CD4-positive, CD25-positive, alpha-beta regulatory T cell (primary cell): ENCODE measurements at places on chromosomes 3 and 15. TPM values are rescaled to one million over a fixed set of nuclear protein-coding genes. Genes with fewer than 3 reads are reported as not detected.

- H3K36me3 ChIP-seq = no peaks in the 10 kb centered on the region
- H3K4me1 ChIP-seq = no peaks in the 10 kb centered on the region
- H3K4me3 ChIP-seq = no peak overlapping the region
- no peaks in the 10 kb centered on the region for H3K27me3 ChIP-seq
- H3K27ac ChIP-seq = no peak overlapping the region
- DNase-seq = no peak
Measured at GRCh38 chr3:7695049-7695448, 806.6 kb upstream of the LMCD1 start.

DNA sequence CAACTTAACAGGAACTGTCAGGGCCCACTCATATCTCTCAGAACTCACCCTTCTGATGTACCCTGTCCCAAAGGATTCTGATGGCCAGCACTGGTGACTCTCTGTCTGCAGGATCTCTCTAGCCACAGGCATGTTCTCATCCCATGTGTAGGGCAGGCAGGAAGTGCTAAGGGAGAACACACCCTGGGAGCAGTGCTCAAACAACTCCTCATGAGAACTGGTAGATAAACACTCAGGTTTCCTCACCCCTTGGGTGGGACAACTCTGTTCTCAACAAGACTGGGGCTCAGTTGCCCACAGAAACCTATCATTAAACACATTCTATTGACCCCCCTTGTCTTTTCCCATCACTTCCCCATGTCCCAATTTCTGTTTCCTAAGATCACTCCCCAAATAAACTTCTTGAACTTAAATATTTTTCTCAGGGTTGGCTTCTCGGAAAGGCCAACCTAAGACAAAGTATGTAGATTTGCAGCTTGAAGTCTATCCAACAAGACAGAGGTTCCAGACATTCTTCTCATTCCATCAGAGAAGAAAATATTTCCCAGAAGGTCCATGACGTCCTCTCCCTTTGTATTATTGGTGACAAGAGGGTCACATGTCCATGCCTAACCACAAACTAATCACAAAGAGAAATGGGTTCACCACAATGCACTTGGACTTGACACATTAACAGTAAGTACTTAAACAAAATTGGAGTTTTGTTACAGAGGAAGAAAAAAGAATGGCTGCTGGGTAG, 276.6 kb upstream of the GADL1 start:
- H3K4me1 ChIP-seq = no peaks in the 10 kb centered on the region
- H3K4me3 ChIP-seq = no peak overlapping the region
- no peak for DNase-seq

GABRR3 gene
- not detected for polyA plus RNA-seq

DNA sequence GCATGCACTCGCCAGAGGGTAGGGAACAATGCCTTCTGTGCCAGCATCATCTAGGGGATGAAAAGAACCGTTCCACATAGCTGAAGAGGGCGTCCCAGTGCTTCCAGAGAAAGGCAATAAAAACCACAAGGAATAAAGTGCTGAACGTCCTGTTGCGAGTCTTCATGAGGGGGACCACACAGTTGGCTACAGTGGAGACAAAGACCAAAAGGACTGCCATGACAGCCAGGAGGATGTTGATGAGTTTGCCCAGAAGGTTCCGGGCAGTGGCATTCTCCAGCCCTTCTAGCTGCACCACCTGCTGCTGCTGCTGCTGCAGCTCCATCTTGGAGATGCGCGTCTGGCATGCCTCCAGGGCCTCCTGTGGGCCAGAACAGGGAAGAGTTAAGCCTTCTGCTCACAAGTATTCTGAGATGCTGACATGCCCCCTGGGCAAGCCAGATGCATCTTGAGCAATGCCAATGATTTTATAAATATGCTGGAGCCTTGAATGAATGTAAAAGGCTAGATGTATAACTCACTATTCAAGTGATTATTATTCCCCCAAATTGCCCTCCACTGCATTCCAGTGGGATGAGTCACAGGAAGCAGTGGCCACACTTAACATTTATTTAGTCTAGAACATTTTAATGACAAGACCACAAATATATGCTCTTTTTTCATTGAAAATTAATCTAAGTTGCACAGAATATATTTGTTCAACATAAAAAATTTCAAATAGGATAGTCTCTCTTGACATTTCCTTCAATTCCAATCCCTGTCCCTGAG, 45.1 kb upstream of the PLXND1 start:
- H3K4me3 ChIP-seq = no peak overlapping the region
- peaks cover 21% of the 10 kb centered on the region for H3K36me3 ChIP-seq
- no peak overlapping the region for H3K27ac ChIP-seq
- H3K27me3 ChIP-seq = no peaks in the 10 kb centered on the region
- no peak for DNase-seq

DNA sequence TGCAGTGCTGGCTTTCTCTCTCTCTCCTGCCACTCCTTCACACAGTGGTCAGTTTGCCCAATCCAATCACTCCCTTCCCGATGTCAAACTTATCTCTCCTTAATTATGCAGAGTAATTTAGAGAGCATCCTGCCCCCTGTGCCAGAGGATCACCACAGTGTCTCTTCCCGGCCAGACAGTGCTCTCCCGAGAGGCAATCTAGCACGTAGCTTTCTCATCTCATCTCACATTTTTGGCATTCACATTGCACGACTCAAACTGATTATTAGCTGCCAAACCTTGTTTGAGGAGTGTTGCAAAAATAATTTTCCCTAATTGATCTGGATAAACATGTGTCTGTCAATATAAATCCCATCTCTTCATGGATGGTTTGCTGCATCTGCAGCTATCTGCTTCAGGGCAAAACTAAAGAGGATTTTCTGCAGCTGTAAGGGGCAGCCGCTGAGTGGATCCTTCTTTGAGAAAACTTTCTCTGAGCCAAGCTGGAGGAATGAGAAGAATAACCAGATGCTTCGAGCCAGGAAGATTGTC, 37.8 kb downstream of the SSUH2 start:
- no peaks in the 10 kb centered on the region for H3K36me3 ChIP-seq
- no peak overlapping the region for H3K4me3 ChIP-seq
- no peak for DNase-seq
- H3K27me3 ChIP-seq = no peaks in the 10 kb centered on the region
- no peak overlapping the region for H3K27ac ChIP-seq

- H3K36me3 ChIP-seq = no peaks in the 10 kb centered on the region
- no peak overlapping the region for H3K27ac ChIP-seq
- H3K27me3 ChIP-seq = no peaks in the 10 kb centered on the region
- H3K4me3 ChIP-seq = no peak overlapping the region
- no peak for DNase-seq
Measured at GRCh38 chr3:157958457-157958856, 147.8 kb downstream of the SHOX2 start.

HRG gene
- polyA plus RNA-seq = not detected

IL12A gene
- polyA plus RNA-seq = 1.1 TPM

GRCh38 chr3:134364936-134365765, 9.1 kb downstream of the AMOTL2 start:
- no peaks in the 10 kb centered on the region for H3K36me3 ChIP-seq
- no peak overlapping the region for H3K27ac ChIP-seq
- peaks cover 15% of the 10 kb centered on the region for H3K4me1 ChIP-seq
- H3K4me3 ChIP-seq = no peak overlapping the region

GRCh38 chr3:179666436-179667035, 13.7 kb downstream of the USP13 start:
- H3K4me1 ChIP-seq = no peaks in the 10 kb centered on the region
- DNase-seq = no peak
- no peak overlapping the region for H3K4me3 ChIP-seq
- H3K27ac ChIP-seq = no peak overlapping the region
- H3K36me3 ChIP-seq = no peaks in the 10 kb centered on the region
